ENCODE measurements at places on chromosomes 3 and 15. TPM values are rescaled to one million over a fixed set of nuclear protein-coding genes. Genes with fewer than 3 reads are reported as not detected.

- H3K27ac ChIP-seq, result peak overlapping the region; percentile 78
- no peaks in the 10 kb centered on the region for H3K27me3 ChIP-seq
- H3K36me3 ChIP-seq, result peaks cover 3% of the 10 kb centered on the region
- peak overlapping the region; percentile 45 for H3K4me3 ChIP-seq
- H3K4me1 ChIP-seq, result peaks cover 59% of the 10 kb centered on the region
Observed at GRCh38 chr3:27878014-27878383, 155.9 kb upstream of the EOMES start.

DNA sequence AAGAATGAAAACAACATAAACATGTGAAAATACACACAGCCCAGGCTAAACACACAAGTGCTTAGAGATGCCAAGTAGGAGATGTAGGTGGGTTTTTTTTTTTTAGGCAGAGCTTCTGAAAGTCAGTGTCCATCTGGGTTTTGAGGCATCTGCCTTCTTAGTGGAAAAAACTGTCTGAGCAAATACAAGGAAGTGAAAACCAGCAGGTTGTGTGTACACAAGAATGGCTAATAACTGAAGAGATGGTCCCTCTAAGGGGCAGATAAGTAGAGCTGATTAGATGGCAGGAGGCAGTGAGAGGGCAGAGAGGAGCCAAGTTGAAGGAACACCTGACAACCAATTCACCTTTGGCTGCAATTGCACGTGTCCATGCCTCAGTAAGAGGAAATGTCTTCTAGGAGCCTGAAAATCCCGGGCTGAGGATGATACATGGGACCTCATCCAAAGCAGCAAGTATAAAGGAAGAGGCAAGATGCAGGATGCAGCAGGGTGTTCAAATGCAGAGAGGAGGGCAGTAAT, 34.9 kb downstream of the CYP19A1 start:
- peaks cover 8% of the 10 kb centered on the region for H3K27me3 ChIP-seq
- H3K36me3 ChIP-seq, result no peaks in the 10 kb centered on the region
- no peaks in the 10 kb centered on the region for H3K4me1 ChIP-seq
- DNase-seq, result no peak

DNA sequence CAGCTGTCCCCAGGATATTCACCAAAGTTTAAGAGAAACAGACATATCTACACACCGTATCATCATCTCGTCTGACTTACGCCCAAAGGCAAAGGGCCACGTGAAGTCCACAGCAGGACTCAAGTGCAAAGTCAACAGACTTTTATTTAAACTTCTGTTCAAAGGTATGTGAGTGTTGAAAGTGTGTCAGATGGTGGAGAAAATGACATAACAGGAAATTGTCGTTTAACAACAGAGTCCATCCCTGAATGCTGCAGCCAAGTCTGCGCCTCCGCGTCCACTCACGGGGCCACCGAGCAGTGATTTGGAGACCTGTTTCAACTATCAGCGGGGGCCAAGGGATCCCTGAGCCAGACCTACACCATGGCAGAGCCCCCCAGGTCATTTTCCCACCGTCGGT, 165.6 kb downstream of the XXYLT1 start:
- DNase-seq, result no peak
- no peak overlapping the region for H3K27ac ChIP-seq
- H3K36me3 ChIP-seq, result no peaks in the 10 kb centered on the region
- no peaks in the 10 kb centered on the region for H3K27me3 ChIP-seq
- H3K4me1 ChIP-seq, result peaks cover 9% of the 10 kb centered on the region
- no peak overlapping the region for H3K4me3 ChIP-seq

GRCh38 chr3:64306745-64307144, 81.5 kb upstream of the PRICKLE2 start:
- H3K4me3 ChIP-seq, result no peak overlapping the region
- DNase-seq, result no peak
- no peak overlapping the region for H3K27ac ChIP-seq
- H3K4me1 ChIP-seq, result no peaks in the 10 kb centered on the region
- H3K36me3 ChIP-seq, result no peaks in the 10 kb centered on the region
- H3K27me3 ChIP-seq, result peaks cover 3% of the 10 kb centered on the region

SCG3 gene
- total RNA-seq, result not detected

DNA sequence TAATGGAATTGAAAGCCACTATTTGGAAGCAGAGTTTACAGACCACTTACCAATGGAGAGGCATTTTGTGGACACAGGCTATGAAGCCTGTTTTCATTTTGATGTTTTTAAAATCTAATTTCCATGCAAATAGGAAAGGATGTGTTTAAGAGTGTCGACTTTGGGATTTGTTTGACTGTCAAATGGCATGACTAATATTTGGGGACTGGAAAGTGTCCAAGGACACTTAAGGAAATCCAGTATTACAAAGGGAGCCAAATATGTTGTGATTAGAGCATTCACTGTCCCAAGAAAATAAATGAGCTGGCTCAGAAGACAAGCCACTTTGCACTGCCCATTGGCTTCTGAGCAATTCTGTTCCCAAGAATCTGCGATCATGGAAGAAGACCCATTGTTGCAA, 34.0 kb upstream of the SLC6A11 start:
- no peaks in the 10 kb centered on the region for H3K36me3 ChIP-seq
- H3K27ac ChIP-seq, result no peak overlapping the region
- DNase-seq, result no peak
- H3K4me1 ChIP-seq, result peaks cover 6% of the 10 kb centered on the region
- peaks cover 49% of the 10 kb centered on the region for H3K27me3 ChIP-seq
- no peak overlapping the region for H3K4me3 ChIP-seq

GRCh38 chr3:181726351-181727330, 14.9 kb downstream of the SOX2 start:
- H3K27ac ChIP-seq, result no peak overlapping the region
- H3K4me1 ChIP-seq, result peaks cover 22% of the 10 kb centered on the region
- peaks cover 22% of the 10 kb centered on the region for H3K36me3 ChIP-seq
- DNase-seq, result no peak

ZKSCAN7 gene
- 4.4 TPM for total RNA-seq

GRCh38 chr3:157523814-157524213, 20.6 kb upstream of the VEPH1 start:
- peaks cover 4% of the 10 kb centered on the region for H3K27me3 ChIP-seq
- no peak overlapping the region for H3K27ac ChIP-seq
- H3K4me3 ChIP-seq, result no peak overlapping the region
- no peaks in the 10 kb centered on the region for H3K36me3 ChIP-seq
- no peak for DNase-seq
- H3K4me1 ChIP-seq, result no peaks in the 10 kb centered on the region

DNA sequence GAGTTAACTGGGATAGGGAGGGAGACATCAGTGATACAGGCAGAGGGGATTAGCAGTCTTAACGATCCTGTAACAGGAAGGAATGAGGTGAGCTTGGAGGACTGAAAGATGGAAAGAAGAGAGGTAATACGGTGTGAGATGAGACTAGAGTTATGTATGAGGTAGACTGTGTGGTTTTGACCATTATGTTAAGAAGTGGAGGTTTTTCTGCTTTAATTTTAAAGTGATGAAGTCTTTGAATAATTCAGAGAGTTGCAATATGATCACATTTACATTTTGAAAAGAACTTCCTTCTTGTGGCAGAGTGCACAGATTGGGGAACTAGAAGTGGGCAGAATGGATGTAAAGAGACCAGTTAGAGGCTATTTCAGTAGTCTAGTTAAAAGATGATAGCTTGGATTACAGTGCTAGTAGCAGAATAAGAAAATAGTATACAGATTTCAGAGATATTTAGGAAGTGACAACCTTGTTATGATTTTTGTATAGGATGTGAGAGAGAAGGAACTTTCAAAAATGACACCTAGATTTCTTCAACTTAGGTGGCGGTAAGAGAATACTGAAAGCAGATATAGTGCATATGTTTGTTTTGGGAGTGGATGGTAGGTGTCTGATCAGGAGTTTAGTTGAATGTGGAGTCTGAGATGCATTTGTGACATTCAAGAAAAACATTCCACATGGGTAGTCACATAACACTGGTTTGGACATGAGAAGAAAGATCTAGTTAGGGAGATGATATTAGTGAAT, 40.5 kb downstream of the STT3B start:
- H3K4me1 ChIP-seq, result peaks cover 42% of the 10 kb centered on the region
- no peak overlapping the region for H3K27ac ChIP-seq
- no peak for DNase-seq
- no peak overlapping the region for H3K4me3 ChIP-seq
- no peaks in the 10 kb centered on the region for H3K27me3 ChIP-seq
- peaks cover 21% of the 10 kb centered on the region for H3K36me3 ChIP-seq

DNA sequence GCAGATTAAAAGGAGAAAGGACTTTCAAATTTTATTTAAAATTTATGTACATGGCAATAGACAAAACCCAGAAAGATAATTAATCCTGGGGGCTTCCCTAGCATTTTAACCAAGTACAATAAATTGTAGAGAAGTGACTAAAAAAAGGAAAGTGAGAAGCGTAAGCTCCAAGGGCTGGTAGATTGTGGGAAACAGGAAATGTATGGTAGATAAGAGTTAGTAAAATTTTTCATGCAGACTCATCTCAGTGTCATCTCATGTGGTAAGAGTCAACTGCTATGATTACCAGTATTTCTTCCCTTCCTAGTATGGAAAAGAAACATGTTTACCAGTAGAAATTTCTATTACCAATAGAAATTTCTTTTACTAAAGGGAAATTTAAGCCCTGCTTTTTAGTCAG, 464.3 kb upstream of the AGTR1 start:
- DNase-seq, result no peak
- H3K4me3 ChIP-seq, result no peak overlapping the region
- H3K27me3 ChIP-seq, result no peaks in the 10 kb centered on the region
- H3K27ac ChIP-seq, result no peak overlapping the region
- no peaks in the 10 kb centered on the region for H3K36me3 ChIP-seq

GRCh38 chr3:190972840-190973270, 110.4 kb upstream of the GMNC start:
- H3K36me3 ChIP-seq, result no peaks in the 10 kb centered on the region
- no peak overlapping the region for H3K27ac ChIP-seq
- no peak overlapping the region for H3K4me3 ChIP-seq
- H3K4me1 ChIP-seq, result peaks cover 2% of the 10 kb centered on the region

- H3K27ac ChIP-seq, result no peak overlapping the region
- no peaks in the 10 kb centered on the region for H3K36me3 ChIP-seq
- no peaks in the 10 kb centered on the region for H3K27me3 ChIP-seq
- peaks cover 3% of the 10 kb centered on the region for H3K4me1 ChIP-seq
- H3K4me3 ChIP-seq, result no peak overlapping the region
Observed at GRCh38 chr3:129539206-129539605, 3.8 kb upstream of the H1-8 start.

- no peaks in the 10 kb centered on the region for H3K27me3 ChIP-seq
- H3K4me1 ChIP-seq, result peaks cover 8% of the 10 kb centered on the region
- H3K4me3 ChIP-seq, result no peak overlapping the region
- H3K36me3 ChIP-seq, result no peaks in the 10 kb centered on the region
- DNase-seq, result no peak
Observed at GRCh38 chr3:67031986-67032385, 33.9 kb downstream of the KBTBD8 start.

DNA sequence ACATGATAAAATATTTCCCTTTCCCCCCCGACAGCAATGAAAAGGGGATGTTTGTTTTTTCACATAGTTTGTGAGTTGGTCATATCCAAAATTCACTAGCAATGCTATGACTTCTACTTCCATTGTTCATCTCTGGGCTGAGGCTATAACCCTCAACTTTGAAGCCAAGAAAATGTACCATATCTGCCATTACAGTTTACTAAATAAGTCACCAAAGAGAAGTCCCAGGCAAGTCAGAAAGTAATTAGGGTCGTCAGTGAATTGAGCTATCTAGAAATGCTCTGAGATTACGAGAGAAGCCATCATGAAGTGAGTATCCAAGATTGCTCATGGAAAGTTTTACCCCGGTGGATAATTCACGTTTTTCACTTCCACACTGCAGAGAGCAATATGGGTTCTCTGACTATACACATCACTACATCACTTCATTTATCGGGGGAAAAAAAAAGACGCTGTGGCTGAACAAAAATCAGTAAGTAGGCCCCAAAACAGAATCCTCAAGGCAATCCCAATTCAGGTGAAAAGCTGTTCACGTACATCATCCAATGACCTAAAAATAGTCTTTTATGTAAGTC, 1.4 kb downstream of the PEAK1 start:
- peaks cover 3% of the 10 kb centered on the region for H3K36me3 ChIP-seq
- peak overlapping the region; percentile 94 for H3K4me3 ChIP-seq
- H3K27me3 ChIP-seq, result no peaks in the 10 kb centered on the region
- peak overlapping the region; percentile 94 for H3K27ac ChIP-seq
- no peak for DNase-seq

- H3K4me1 ChIP-seq, result no peaks in the 10 kb centered on the region
- no peaks in the 10 kb centered on the region for H3K36me3 ChIP-seq
- no peak overlapping the region for H3K4me3 ChIP-seq
- H3K27ac ChIP-seq, result no peak overlapping the region
- no peaks in the 10 kb centered on the region for H3K27me3 ChIP-seq
Observed at GRCh38 chr3:118146658-118147375, 887.8 kb downstream of the IGSF11 start.

GRCh38 chr3:50003216-50003615, 63.3 kb downstream of the RBM6 start:
- peaks cover 3% of the 10 kb centered on the region for H3K4me1 ChIP-seq
- no peak overlapping the region for H3K4me3 ChIP-seq
- no peak for DNase-seq
- peaks cover 4% of the 10 kb centered on the region for H3K36me3 ChIP-seq
- H3K27ac ChIP-seq, result no peak overlapping the region

ZNF662 gene
- total RNA-seq, result 4.9 TPM

DNA sequence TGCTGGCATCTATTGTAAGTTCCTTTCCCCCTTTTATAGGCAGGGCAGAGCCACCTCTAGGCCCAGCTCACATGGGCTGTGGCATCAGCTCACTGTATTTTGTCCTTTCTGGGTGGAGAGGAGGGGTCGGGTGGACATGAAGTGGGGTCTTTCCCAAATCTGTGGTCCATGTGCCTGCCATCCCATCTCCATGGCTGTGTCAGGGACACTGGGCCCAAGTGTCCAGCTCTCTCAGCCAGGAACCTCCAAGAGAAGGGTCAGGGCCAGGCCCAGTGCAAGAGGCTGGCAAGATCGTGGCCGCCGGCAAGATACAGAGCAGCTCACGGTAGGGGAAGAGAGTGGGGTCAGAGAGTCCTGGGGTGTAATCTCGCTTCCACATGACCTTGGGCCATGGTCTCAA, 85.3 kb downstream of the PCSK6 start:
- peaks cover 5% of the 10 kb centered on the region for H3K27me3 ChIP-seq
- DNase-seq, result no peak
- H3K27ac ChIP-seq, result no peak overlapping the region
- peaks cover 11% of the 10 kb centered on the region for H3K4me1 ChIP-seq
- H3K36me3 ChIP-seq, result no peaks in the 10 kb centered on the region
- no peak overlapping the region for H3K4me3 ChIP-seq

DNA sequence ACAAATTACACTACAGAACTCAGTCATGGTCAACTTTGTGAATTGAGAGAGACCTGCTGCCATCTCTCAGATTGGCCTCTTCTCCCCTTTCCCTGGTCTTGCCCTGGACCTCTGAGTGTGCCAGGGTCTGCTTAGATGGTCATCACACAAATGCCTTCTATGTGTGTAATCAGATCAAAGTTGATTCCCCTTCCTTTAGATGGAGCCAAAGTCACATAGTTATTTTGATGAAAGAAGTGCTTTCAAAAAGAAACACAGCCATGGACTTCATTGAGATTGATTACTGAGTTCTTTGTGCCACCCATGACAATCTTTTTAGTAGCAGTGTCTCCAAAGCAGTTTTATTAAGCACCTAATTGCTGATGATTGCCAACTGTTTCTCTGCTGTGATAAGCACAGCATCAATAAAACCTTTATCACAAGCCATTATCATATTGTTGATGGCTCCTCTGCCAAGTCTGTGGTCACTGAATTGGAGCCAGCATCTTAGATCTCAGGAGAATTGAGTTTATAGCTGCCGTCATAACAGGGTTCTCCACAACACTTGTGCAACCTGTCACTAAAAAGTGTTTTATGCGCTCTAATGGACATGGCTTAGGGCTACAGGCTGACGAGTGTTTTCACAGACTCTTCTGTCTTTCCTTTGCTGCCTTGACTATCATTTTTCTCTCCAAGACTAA, 149.7 kb upstream of the NUDT16 start:
- no peak overlapping the region for H3K4me3 ChIP-seq
- H3K4me1 ChIP-seq, result no peaks in the 10 kb centered on the region
- DNase-seq, result no peak
- H3K36me3 ChIP-seq, result no peaks in the 10 kb centered on the region
- no peak overlapping the region for H3K27ac ChIP-seq
- no peaks in the 10 kb centered on the region for H3K27me3 ChIP-seq

All from activated naive CD8-positive, alpha-beta T cell treated with anti-CD3 and anti-CD28 coated beads for 36 hours (primary cell).